ENCODE measurements at places on chromosomes 13 and 19.

GRCh38 chr19:48152551-48152950 lies 17.6 kb downstream of the LIG1 start:
- peak; percentile 49 for DNase-seq

DNA sequence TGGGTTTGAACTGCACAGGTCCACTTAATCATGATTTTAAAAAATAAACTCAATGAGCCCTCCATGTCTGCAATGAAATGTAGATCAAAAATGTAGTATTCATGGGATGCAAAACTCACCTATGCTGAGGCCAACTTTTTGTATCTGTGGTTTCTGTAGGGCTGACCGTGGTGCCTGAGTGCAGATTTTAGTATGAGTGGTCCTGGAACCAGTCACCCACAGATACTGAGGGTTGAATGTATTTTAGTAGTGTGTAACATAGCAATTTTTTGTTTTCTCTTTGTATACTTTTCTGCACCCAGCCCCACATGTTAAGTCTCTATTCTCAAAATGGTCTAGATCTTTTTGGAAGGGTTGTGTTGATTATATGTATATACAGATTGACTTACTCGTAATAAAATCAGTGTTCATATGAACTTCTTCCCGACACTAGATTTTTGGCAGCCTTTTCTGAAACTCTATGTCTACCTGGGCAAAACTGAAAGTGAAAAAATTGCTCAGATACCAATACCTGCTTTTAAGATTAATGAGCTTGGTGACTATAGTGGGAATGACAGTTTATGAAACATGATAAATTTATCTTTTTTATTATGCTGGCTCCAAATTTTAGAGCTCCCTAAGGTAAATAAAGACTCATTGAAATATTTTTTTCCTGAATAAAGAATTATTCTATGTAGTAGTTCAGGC lies 51.6 kb downstream of the DNAJC15 start:
- no peak for DNase-seq

GRCh38 chr19:38122402-38123093 lies 101.5 kb downstream of the DPF1 start:
- no peak for DNase-seq

DNA sequence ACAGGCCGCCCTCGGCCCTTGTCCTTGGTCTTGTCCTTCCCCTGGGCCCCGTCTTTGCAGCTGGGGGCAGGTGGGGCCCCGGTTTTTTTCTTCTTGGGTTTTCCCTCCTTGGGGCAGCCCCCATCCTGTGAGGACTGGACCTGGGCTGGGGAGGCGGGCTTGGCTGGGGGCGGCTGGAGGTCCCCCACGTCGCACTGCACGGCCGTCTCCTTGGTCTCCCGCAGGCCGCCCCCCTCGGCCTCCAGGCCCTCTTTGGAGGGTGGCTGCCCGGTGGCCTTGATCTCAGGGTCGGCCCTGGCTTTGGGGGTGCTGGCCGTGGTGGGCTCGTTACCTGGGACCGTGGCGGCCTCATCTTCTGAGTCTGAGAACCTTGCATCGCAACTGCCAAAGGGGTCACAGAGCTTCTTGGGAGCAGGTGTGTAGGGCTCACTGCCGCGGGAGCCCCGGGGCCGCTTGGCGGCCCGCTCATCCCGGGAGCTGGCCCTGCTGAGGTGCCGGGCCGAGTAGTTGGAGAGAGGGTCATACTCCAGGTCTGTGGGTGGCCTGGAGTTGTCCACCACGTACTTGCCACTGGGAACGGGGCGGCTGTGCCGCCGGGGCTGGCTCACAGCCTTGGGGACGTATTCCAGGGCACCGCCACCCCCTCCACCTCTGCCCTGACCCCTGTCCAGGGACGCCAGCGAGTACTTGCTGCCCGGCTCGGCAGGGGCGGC lies 15.6 kb upstream of the ATP8B3 start:
- DNase-seq: no peak

DNA sequence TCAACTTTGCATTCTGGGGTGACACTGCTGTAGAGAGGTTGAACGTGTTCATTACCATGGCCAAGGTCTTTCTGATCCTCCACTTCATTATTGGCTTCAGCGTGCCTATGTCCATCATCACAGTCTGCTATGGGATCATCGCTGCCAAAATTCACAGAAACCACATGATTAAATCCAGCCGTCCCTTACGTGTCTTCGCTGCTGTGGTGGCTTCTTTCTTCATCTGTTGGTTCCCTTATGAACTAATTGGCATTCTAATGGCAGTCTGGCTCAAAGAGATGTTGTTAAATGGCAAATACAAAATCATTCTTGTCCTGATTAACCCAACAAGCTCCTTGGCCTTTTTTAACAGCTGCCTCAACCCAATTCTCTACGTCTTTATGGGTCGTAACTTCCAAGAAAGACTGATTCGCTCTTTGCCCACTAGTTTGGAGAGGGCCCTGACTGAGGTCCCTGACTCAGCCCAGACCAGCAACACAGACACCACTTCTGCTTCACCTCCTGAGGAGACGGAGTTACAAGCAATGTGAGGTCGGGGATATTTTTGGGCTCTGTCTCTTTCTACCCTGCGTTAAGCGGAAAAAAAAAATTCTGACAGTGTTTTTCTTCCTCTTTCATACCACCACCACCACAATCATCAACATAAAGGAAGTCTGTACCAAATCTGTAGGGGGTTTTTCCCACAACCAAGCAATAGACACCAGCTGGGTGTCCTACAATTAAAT lies 29.5 kb downstream of the FPR3 start:
- no peak for DNase-seq

GRCh38 chr13:29957320-29957719 lies 106.9 kb upstream of the UBL3 start:
- DNase-seq: no peak

DNA sequence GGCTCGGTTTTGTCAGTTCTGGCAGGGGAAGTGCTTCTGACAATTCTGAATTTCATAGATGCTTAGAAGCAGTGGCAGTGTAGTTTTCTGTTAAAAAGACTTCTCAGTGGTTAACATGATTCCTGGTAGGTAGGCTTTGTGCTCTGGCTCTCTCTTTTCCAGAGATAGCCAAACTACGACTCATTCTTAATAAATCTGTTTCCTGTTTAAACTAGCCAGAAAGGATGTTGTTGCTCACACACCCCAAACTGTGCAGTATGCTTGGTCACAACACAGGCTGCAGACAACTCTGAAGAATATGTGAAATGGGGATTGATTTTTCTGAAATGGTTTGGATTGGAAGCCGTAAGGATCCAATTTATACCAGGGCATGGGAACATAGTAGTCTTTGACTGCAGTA lies 711.5 kb downstream of the PCDH17 start:
- DNase-seq: no peak

GRCh38 chr13:93339550-93339949 lies 112.9 kb downstream of the GPC6 start:
- no peak for DNase-seq

DNA sequence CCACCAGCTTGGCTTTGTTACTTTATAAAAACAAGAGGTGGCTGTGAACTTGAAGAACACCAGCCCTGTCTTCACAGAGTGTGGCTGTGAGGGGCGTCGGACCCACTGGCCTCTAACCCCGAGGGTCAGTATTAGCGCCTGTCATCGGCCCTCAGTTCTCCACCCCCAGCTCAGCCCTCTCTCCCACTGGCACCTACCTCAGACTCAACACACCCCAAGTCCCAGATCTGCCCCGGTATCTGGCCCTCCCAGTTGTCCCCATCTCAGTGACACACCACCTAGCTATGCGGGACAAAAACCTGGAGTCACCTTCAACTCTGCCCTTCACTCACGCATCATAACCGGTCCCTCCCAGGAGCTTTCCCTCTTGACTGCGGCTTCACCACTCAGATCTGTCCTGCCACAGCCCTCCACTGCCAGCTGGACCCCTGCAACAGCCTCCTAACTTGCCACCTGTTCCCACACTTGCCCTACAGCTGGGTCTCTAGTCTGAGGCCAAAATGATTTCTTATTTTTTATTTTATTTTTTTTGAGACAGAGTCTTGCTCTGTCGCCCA lies 45.4 kb downstream of the PEPD start:
- DNase-seq: no peak

DNA sequence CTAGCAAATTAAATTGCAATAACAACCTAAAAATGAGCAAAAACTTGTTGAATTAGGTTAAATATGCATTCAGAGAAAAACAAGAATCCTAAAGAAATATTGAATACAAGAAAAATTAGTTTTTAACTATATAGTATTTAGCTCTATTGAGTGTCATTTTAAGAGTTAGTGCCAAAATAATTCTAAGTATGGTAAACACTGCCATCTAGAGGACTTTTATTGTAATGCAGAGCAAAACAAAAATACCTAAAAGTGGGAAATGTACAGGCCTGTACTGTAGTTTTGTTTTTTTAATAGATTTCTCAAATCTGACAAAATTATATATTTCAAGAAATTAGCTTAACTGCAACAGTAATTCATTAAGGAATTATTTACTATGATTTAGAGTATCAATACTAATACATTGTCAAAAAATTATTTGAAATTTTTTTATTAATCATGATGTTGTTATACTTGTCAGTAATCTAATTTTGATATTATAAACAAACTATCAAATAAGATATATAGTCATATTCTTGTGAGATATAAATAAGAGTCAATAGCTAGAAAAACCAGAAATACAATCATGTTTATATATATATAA lies 8.2 kb upstream of the PCDH9 start:
- no peak for DNase-seq

All from GM19239 (cell line).